Activated CD4-positive, CD25-positive, alpha-beta regulatory T cell treated with anti-CD3 and anti-CD28 coated beads, Interleukin-2, amount 50 U/mL, for 72 hours (primary cell): ENCODE measurements at places on chromosomes 13 and 19.

GRCh38 chr13:95349267-95349666 lies 48.0 kb upstream of the ABCC4 start:
- DNase-seq, result no peak

DNA sequence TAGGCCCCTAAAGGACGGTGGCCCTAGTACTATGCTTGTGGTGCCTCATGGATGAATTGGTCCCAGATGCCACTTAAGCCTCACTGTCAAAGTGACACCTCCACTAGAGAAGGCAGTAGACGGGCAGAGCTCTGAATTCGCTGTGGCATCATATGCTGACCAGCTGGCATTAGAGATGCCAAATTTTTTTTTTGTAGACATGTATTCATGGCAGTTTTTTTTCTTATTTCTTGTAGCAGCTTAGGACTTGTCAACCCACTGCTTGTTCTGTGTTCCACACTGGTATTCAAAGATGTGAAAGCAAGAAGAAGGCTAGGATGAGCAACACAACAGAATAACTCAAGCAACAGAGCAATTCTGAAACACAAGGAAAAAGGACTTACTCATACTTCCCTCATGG lies 212.5 kb downstream of the DLEU7 start:
- no peak for DNase-seq

DNA sequence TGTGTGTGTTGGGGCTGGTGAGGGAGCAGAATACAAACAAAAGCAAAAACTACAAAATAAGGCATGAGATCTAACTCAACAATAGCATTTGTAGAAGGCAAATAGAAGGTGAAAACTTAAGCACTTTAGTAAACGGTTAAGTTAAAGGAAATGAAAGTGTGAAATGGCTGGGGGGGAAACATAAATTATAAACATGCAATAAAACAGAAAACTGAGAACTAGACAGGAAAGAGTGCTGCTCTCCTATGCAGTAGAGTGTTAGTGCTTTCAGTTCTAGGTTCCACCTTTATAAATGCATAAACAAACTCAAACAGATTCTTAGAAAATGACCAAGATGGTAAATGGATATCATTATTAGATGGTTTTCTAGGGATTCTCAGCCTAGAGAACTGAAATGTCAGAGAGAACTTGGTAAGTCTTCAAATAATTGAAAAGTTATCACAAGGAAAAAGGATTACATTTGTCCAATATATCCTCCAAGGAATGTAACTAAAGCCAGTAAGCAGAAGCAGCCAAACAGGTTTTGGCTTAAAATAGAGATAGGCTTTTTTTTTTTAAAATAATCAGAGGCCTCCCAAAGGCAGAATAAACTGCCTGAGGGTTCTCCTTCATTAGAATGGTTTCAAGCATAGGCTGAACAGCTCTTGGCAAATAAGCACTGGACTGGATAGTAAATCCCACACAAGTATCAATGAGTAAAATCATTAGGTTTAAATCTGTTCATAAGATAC lies 23.3 kb downstream of the RBM26 start:
- DNase-seq, result no peak

GRCh38 chr13:98584668-98585397 lies 7.9 kb upstream of the STK24 start:
- no peak for DNase-seq

DNA sequence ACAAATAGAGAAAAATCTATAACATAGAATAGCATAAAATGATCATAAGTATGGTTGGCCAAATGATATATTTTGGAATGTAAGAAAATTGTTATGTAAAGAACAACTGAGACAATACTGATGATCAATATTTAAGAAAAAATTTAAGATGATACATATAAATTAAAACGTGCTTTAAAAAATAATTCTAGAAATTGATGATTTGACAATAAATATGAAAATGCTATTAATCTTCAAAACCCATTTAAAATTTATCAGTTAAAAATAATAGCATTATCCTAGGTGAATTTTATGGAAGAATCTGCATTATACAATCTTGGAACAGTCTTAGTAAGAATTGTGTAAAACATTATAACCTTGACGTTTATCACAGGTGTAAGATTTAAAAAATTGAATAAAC lies 95.1 kb upstream of the DACH1 start:
- no peak for DNase-seq

- no peak for DNase-seq
Observed at GRCh38 chr13:26324294-26324693, 70.4 kb downstream of the CDK8 start.

- DNase-seq, result no peak
Observed at GRCh38 chr19:17762505-17763229, 11.4 kb downstream of the FCHO1 start.

- no peak for DNase-seq
Observed at GRCh38 chr19:35417713-35418534, 30.1 kb upstream of the FFAR2 start.

GRCh38 chr13:25046274-25046984 lies 49.5 kb upstream of the PABPC3 start:
- no peak for DNase-seq

GRCh38 chr19:11209839-11210655 lies 12.7 kb upstream of the KANK2 start:
- no peak for DNase-seq

DNA sequence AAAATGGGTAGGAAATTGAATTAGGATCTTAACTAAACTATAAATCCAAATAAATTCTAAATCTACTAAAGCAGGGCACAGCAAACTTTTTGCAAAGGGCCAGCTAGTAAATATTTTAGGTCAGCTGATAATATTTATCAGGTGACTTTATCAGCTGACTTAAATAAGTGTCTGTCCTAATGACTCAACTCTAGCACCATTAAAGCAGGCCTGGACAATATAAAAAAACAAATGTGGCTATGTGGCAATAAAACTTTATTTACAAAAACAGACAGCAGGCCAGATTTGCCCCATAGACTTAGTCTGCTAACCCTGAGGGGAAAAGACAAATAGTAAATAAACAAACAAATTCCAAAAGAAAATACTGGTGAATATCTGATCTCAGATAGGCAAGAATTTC lies 27.7 kb upstream of the DOCK9 start:
- DNase-seq, result no peak

GRCh38 chr13:51800486-51800885 lies 3.5 kb downstream of the DHRS12 start:
- DNase-seq, result no peak
